ENCODE measurements at places on chromosomes 5 and 9.

- no peak for DNase-seq
Measured at GRCh38 chr9:32434892-32435291, 50.4 kb downstream of the ACO1 start.

GRCh38 chr5:112245656-112246055, 173.4 kb downstream of the EPB41L4A start:
- DNase-seq = no peak

GRCh38 chr9:132046456-132046855, 33.2 kb downstream of the MED27 start:
- DNase-seq = no peak

DNA sequence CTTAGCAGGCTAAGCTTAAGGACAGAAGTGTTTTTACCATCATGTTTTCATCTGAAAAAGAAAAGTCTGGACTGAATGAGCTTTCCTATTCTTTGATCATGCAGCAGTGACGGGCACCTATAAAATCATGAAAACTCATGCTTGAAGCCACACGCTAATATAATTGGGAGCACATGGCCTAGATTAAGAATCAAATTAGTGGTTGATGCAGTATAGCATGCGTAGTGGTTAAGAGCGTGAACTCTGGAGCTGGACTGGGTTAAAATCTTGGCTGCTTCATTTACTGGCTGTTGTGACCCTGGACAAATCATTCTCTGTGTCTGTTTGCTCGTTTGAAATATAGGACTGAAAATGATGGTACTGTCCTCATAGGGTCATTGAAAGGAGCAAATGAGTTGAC, 49.9 kb upstream of the IL13 start:
- no peak for DNase-seq

GRCh38 chr9:16519001-16519400, 351.5 kb downstream of the BNC2 start:
- DNase-seq = no peak

DNA sequence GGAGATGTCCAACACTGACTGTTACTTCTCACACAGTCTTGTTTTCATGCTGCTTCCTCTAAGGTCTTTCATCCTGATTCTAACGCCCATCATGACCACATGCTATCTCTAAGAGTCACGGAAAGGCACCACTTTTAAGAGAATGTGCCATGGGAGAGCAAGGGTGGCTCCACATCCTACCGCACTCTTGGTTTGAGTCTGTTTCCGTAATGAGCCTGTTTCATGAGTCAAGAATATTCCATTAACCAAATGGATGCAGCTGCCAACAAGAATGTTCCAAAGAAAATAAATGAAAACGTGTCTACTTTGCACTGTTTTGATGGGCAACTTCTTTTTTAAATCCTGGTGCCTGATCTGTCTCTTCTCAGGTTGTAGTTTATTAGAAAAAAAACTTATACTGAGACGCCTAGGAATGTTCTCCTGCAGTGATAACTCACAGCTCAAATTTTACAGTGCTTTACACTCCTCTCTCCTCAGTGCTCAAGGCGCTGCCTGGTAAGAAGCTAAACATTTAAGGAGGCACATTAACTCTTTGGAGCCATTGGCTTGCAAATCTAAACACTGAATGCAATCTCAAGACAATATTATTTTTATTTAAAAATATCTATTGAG, 124.3 kb downstream of the FGF1 start:
- no peak for DNase-seq

DNA sequence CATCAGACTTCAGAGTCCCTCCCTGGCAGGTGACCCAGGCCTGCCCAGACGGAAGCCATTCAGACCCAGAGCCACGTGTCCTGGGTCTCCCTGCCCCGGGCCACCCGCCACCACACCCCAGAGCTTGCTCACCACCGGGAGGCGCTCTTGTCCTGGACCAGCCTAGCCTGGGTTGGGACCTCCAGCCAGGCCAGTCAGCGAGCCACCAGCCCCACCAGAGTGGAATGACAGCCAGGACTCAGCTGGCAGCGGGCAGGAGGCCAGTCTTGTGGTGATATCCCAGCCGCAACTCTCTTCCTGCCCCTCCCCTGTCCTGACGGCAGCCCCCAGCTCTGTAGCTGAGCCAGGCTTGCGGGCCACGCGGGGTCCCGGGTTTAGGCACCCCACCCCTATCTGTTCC, 1.7 kb upstream of the PTGDS start:
- DNase-seq = peak; percentile 90

- no peak for DNase-seq
Measured at GRCh38 chr5:115842089-115842935, 577 bp downstream of the AP3S1 start.

DNA sequence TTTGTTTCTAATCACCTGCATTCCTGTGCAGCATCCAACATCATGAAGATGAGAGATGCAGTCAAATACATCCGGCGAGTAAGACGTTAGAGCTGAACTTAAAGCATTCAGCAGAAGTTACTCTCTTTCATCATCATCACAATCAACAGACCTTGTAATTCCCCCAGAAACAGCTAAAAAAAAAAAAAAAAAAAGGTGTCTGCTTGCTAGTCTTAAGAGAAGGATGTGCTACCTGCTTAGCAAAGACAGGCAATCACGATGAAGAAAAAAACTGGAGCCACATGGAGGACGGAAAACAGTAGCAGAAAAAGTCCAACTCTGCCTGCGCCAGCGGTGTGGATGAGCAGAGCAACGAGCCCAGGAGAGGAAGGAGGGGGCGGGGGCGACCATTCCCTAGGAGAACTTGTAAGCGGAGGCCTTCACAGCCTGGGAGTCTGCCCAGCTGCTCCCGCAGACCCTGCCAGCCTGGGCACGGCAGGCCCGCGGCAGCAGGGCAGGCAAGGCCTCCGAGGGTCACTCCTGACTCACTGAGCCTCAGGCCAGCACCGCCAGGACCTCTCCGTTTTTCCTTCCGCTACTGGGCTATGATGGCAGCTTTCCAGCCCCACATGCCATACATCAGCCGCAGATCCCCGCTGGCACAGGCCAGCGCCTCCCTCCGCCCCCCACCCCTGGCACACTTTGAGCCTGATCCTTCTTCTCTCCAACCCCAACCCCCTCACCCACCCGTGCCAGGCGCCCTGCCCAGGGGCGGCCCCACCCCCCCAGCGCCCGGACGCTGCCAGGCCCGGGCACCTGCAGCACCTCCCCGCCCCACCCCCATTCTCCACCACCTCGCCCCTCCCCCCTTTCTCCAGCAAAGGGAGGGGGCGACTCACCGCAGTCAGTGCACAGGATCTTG, 1.4 kb downstream of the NRG2 start:
- peak; percentile 73 for DNase-seq

GRCh38 chr5:115551415-115551814, 6.8 kb upstream of the FEM1C start:
- no peak for DNase-seq

DNA sequence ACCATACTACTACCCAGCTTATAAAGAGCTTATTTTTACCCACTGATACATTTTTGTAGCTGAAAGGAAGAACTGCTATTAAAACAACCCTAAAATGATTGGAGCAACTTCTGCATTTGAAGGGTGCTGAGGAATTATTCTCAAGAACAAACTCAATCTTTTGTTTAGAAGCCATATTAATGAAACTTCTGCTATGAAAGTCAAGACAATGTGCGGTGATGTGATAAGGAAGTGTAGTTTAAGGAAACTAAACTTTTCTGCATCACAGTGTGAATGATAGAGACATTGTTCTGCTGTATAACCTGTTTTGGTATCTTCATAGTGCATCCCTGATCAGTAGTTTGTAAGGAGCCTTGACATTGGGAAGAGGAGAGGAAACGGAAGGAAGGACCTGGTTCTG, 408.5 kb downstream of the TMEM38B start:
- DNase-seq = no peak

DNA sequence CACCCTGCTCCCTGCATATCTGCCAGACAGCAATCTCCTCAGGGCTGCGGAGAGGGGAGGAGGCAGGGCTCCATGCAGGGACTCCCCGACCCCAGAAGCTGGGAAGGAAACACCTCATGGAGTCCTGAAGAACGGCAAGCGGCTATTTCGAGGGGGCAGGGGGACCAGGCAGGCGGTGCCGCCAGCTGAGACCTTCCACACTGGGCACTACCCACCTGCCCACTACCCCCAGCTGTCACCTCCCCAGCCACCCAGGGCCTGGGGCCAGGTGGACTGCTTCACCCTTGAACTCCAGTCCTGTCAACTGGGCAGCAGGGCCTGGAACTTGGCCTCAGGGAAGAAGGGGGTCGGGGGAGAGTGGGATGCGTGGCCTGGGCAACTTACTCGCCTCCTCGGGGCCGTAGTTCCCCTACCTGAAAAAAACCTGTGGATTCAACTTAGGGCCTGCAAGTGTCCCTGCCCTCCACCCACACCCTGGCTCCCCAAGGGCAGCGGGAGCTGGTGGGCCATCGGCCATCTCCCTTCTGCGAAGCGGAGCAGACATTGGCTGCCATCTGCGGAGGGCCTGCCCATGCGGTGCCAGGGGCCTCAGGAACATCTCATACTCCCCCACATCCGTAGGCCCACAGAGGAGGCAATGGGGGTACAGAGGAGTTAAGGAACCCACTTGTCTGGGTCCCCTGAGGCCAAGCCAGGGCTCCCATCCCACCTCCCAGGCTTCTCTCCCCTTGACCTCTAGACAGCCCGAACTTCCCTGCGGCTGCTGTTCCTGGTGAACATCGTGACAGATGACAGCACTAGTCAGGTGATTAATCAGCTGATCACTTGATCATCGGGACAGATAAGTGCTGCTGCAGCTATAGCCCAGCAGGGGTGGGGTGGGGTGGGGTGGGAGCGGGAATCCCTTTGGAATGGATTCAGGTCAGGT, 18.5 kb upstream of the RALGDS start:
- DNase-seq = peak; percentile 60

- no peak for DNase-seq
Measured at GRCh38 chr9:94922691-94923107, 196.2 kb downstream of the AOPEP start.

GRCh38 chr9:131651599-131651998, 88.3 kb downstream of the RAPGEF1 start:
- DNase-seq = no peak

DNA sequence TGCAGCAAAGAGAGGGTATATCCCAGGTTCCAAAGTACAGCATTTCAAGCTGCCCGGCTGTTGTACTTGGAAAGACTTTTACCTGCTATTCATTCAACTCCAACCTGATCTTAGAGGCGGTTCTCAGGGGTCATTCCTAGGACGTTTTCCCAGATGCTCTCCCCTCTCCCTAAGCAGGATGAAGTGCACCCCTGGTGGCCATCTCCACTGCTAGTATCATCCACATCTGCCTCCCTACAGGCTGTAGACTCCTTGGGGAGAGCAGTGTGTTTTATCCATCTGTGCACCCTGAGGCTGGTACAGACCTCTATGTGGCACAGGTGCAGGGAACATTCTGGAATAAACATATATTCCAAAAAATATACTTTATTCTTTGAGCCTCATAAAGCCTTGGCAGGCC, 56.8 kb downstream of the PTPN3 start:
- DNase-seq = no peak

GRCh38 chr5:54146916-54147315, 163.5 kb downstream of the ARL15 start:
- no peak for DNase-seq

- no peak for DNase-seq
Measured at GRCh38 chr5:151896031-151896691, 28.5 kb downstream of the GLRA1 start.

GRCh38 chr9:109971226-109971625, 191.2 kb downstream of the PALM2AKAP2 start:
- DNase-seq = no peak

DNA sequence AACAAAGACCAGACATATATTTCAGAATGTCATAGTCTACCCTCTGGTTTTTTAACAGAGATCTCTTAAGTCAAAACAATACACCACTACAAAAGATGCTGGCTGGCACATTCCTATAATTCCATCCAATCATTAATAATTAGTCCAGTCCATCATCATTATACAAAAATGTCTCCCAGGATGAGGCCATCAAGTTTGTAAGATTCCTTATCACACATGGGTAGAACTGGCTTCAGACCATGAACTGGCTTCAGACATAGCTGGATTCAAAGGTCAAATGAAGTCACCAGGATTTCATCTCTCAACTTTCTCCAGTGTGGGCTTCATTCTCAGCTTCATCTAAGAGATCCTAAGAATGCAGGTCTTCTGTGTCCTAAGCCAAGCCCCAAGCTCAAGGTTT, 147.1 kb downstream of the ENC1 start:
- DNase-seq = no peak

- DNase-seq = no peak
Measured at GRCh38 chr5:145101246-145101645, 733.9 kb downstream of the PRELID2 start.
